NCI-H82 (cell line): ENCODE measurements at places on chromosomes 7 and 10.

DNA sequence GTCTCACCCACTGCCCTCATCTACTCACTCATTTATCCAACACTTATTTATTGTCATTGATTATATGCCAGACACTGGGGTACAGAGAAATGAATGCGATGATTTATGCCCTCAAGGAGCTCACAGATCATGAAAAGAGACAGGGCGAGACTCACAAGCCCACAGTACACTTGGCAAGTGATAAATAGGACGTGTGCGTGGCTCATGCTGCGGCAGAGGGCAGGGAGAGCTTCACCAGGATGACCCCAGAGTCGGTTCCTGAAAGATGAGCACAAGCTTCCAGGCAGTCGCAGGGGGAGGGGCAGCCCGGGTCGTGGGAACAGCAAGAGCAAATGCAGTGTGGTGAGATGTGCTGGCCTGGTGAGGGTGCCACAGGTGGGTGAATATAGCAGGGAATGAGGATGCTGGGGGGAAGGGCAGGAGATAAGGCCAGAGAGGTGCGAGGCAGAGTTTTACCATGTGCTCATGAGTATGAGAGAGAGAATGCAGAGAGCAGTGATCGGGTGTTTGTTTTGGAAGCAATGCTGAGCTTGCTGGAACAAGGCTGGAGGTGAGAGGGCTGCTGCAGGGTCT, 70.9 kb downstream of the ATXN7L1 start:
- DNase-seq: no peak

DNA sequence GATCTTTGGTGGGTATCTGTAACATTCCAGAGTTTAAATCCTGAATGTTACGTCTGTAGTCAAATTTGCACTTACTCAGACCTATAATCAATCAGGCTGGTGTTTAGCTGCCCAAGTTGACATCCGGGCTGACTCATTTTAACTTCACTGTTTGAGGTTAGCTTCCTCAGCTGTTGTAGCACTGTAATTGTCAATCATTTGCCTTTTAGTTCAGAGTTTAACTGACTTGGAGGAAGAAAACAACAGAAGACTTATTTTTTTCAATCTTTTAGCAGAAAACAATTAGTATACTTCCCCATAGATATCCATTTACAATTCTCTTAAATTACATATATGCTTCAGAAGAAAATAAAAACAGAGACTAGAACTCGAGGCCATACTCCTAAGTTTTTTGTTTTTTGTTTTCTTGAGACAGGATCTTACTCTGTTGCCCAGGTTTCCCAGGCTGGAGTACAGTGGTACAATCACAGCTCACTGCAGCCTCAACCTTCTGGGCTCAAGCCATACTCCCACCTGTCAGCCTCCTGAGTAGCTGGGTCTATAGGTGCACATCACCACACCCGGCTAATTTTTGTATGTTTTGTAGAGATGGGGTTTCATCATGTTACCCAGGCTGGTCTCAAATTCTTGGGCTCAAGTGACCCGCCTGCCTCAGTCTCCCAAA, 38.5 kb upstream of the LRRC17 start:
- DNase-seq: no peak

GRCh38 chr7:105877736-105878135, 1.3 kb upstream of the ATXN7L1 start:
- DNase-seq: peak; percentile 30

DNA sequence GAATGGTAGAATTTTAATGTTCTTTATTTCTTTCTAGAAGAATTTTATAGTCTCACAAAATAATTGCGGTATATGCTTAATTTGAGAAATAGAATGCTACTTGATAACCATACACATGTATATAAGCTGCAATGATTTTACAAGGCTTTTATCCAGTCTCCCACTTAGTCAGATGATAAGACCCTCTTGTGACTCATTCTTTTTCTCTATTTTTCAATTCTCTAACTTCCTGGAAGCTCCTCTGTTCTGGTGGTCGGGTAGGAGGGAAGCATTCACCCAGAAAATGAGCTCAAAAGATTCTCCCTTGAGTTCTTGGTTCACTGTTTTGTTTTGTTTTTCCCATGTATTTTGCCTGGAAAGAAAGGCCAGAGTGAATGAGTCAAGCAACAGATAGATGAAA, 546.6 kb downstream of the INHBA start:
- DNase-seq: no peak

DNA sequence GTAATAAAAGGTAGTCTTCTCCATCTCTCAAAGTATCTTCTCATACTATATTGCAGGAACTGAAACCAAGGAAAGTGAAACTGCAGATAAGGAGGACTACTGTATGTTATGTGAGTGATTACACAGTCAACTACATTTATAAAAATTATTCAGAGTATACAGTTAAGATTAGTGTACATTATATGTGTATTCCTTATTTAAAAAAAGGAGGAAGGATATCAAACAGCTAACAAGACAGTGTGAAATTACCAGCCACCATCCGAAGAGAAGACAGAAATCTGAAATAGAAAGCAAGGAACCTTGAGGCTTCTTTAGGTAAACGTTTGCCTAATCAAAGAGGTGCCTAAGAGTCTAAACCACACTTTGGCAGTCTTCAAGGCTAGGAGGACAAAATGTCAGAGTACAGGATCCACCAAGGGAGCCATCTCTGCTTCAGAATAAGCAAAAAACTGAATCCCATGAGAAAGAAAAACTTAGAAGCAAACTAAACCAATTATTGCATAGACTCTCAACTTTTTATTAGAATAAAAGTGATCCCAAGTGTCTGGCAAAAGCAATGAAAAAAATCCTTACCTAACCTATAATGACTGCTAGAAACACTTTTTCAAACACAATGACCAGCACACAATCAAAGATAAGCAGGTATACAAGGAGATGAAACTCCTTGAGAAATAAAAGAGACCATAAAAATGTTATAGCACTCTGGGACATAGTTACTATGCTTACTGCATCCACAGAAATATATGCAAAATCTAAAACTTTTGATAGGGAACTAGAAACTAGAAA, 6.4 kb downstream of the USP6NL start:
- DNase-seq: no peak

DNA sequence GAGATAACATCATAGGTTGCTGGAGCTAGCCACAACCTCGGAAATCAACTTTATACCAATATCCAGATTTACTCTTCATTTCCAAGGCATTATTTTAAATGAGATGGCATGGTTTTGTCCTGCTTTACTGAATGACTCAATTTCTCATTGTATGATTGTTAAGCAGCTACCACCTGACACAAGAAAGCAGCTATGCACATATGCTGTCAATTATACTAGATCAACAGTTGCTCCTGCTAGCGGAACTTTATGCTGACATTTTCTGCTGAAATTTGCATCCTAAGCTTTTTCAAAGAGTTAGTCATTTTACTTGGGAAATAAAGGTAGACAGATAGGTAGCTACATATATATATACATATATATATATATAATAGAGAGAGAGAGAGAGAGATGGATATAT, 8.9 kb upstream of the CH25H start:
- no peak for DNase-seq

GRCh38 chr10:31064348-31064747, 32.7 kb upstream of the ZNF438 start:
- no peak for DNase-seq

DNA sequence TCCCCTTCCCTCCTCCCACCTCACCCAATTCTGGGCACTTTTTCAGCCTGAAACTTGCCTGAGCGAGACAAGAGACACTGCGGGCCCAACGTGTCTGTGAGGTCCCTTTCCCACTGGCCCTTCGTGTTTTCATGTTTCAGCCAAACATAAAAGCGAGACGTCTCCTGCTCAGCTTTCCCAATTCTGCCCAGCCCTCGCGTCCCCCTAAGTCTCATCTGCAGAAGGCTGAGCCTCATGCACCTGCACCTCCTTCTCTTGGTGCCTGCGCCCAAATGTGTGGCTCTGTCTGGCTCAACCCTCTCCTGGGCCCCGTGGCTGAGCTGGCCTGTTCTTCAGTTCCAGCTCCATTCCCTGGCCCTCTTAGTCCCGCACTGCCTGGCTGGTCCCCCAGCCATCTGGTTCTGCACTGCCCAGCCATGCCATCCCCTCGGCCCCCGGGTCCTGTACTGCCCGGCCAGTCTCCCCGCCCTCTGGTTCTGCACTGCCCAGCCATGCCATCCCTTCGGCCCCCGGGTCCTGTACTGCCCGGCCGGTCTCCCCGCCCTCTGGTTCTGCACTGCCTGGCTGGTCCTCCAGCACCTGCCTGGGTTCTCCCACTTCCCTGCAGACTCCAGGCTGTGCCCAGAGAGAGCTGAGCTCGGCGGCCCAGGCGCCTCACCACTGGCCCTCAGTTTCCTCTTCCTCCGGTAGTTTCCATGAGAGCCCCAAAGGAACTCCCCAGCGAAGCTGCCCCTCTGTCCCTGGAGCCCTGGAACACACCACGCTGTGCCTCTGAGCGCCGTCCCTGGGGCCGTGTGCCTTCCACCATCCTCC, 224.1 kb downstream of the DNAJB6 start:
- DNase-seq: no peak

DNA sequence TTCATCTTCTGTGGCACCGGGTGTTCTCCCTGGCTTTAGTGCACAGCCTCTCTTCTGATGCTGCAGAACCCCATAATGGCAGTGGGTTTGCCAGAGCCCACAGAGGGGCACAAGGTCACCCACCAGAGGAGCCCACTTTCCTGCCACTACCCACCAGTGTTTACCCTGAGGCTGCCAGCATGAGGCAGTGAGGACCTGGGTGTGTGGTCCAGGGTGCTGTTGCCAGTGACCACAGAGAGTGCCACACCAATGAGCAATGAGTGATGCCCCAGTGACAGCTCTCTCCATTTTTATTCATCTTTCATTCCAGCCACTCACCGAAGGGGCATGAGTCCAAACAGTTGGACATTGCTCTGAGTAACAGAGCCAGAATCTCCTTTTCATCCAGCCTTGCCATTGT, 34.8 kb downstream of the MTURN start:
- no peak for DNase-seq

- no peak for DNase-seq
Observed at GRCh38 chr10:24680647-24681524, 42.8 kb downstream of the ARHGAP21 start.

GRCh38 chr7:134593530-134594392, 44.9 kb downstream of the AKR1B15 start:
- no peak for DNase-seq

- no peak for DNase-seq
Observed at GRCh38 chr10:89202033-89202425, 5.1 kb downstream of the CH25H start.

DNA sequence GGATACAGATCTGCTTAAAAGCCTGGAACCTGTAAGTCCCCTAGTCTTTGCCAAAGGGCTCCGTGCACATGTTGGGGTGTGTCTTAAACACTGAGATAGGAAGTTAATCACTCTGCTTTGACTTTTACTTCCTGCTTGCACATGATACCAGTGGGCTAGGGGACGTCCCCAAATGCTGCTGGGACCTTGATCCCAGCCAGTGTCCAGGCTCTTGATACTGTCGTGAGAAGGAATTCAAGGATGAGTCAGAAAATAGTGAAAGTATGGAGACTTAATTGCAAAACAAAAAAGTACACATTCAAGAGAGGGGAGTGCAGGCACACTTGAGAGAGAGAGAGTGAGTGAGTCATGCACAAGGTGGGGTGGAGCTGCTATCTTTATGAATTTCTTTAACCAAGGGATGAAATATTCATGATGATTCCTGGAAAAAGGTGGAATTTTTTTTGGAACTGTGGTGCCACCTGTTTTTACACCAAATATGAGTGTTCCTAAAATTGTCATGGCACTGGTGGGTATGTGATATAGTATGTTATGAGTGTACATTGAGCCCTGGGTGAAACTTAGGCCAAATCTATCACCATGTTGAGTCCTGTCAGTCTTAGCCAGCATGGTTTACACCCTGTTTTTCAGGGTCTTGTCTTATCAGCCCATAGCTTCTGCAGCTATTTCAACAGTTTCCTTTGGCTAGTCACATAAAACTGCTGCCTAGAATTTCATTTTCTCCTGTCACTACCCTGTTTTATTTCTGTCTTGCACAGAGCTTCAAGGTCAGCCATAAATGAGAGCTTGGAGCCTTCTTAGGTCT, 88.3 kb upstream of the CYP26C1 start:
- DNase-seq: peak; percentile 1

DNA sequence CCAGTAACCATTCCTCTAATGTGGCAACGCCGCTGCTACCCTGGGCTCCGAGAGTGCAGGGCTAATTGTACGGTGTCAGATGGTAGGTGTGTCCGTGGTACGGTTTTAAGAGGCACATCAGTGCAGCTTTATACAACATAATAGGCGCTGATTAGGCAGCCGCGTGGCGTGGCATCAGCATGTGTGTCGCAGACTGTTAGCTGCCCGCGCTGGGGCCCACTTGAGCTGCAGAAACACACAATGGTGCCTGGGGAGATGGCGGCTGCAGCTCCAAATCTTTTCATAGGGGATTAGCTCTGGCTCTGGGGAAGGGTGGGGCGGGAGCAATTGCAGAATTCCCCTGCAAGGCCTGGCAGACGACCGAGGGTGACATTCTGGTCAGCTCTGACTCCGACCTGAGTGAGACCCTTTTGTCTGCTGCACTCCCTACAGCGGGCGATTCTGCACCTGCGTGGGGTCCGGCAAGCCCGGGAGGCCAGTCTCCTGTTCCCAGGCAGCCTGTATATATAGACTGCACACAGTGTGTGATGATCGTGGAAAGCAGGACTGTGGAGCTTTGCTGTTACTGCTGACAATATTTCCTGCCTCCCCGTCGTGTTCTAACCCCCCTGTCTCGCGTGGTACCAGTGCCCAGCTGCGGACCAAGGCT, 722.7 kb upstream of the CELF2 start:
- DNase-seq: peak; percentile 34
